ENCODE measurements at places on chromosomes 6 and 20.

GRCh38 chr20:49866051-49866450, 49.3 kb downstream of the SPATA2 start:
- no peak for DNase-seq

DNA sequence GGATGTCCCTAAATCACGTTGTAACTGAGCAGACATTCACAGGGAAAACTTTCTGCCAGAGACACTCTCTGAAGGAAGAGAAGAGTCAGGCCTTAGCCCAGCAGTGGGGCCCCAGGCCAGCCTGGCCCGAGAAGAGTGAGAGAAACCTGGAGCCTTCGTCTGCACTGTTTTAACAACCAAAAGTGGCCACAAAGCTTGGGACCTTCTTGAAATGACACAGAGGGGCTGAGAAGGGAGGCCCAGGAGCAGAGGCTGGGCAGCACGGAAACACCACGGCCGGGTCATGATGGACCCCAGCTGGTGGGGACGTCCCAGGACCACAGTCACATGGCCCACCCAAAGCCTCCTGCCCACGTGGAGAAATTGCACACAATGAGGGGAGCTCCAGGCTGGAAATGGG, 126.8 kb upstream of the THBS2 start:
- no peak for DNase-seq

GRCh38 chr6:18674346-18674745, 287.2 kb downstream of the RNF144B start:
- no peak for DNase-seq

DNA sequence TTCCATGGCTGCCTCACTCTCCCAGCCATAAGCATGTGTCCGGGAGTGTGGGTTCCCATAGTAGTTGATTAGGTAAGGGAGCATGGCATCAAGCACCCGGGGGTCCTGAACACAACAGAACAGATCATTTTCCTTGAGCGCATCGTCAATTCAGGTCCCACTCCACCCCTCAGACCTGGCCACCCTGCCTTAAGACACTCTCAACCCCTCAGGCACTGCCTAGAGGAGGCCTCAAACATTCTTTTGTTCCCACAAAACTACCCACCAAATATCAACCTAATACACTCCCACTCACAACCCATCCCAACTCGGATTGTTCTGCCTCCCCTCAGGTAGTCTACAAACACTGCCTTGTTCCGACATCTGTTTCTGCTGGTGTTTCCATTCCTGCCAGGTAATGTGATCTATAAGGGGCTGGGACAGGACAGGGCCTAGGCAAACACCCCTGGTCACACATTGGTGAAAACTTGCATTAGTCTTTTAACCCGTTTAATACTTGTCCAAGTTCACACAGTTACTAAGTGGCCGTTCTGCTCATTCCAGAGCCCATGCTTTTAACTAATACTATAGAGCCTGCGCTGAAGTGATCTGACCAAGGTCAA, 1.4 kb downstream of the NFS1 start:
- no peak for DNase-seq

GRCh38 chr6:15512721-15513120, 150.1 kb downstream of the DTNBP1 start:
- no peak for DNase-seq

- DNase-seq = no peak
Measured at GRCh38 chr20:37359331-37359730, 13.4 kb downstream of the SRC start.

- no peak for DNase-seq
Measured at GRCh38 chr6:14231071-14231483, 113.5 kb downstream of the CD83 start.
